ENCODE measurements at places on chromosomes 2 and 18.

- H3K4me3 ChIP-seq: no peak overlapping the region
- H3K27ac ChIP-seq: no peak overlapping the region
- no peaks in the 10 kb centered on the region for H3K27me3 ChIP-seq
- DNase-seq: no peak
Observed at GRCh38 chr2:73043929-73044832, 27.3 kb downstream of the SFXN5 start.

GRCh38 chr18:28999726-29000125, 822.8 kb upstream of the CDH2 start:
- no peak overlapping the region for H3K27ac ChIP-seq
- H3K4me3 ChIP-seq: no peak overlapping the region
- H3K27me3 ChIP-seq: no peaks in the 10 kb centered on the region
- DNase-seq: no peak
- H3K36me3 ChIP-seq: no peaks in the 10 kb centered on the region

GRCh38 chr2:101698844-101699754, 1.6 kb downstream of the MAP4K4 start:
- H3K4me1 ChIP-seq: peaks cover 38% of the 10 kb centered on the region
- H3K27ac ChIP-seq: no peak overlapping the region
- peaks cover 34% of the 10 kb centered on the region for H3K36me3 ChIP-seq
- H3K27me3 ChIP-seq: no peaks in the 10 kb centered on the region
- no peak overlapping the region for H3K4me3 ChIP-seq

DNA sequence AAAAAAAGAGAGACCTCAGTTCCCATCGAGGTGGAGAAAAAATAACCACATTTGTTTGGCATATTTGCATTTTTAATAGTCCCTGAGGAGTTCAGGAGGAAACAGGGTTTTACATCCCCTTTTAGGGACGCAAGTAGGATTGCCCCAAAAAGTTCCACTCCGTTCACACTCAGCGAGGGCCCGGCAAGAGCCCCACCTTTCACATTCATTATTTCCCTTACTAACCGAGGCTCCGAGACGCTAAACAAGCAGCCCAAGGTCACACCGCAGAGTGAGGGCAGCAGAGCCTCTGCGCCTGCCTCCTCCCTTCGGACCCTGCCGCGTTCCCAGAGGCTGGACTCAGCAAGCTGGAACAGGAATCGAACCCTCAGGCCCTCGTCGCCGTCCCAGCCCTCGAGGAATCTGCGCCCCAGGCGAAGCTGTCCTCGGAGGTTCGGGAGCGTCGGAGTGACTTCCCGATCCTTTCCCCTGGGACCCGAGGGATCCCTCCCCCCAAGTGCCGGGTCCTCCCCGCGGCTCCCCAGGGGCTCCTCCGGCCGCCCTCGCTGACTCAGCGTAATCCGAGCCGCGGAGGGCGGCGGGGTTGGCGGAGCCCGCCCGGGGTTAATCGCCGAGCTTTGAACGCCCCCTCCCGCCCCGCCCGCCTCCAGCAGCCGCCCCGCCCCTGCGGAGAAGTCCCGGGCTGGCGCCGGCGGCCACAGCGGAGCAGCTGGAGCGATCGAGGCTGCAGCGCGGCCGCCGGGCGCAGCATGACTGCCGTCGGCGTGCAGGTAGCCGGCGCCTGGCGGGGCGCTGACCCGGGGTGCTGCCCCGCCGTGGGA, at the start of gene TMEM37:
TSS of gene TMEM37 (plus strand) at position 700 of the 821 bp plus-strand sequence. CDS start at position 750, 50 bp downstream.
- peaks cover 21% of the 10 kb centered on the region for H3K27me3 ChIP-seq
- peak within 1 kb of the TSS; percentile 53 for H3K4me3 ChIP-seq
- H3K27ac ChIP-seq: no peak within 1 kb of the TSS
- peaks cover 4% of the 10 kb centered on the region for H3K36me3 ChIP-seq

DNA sequence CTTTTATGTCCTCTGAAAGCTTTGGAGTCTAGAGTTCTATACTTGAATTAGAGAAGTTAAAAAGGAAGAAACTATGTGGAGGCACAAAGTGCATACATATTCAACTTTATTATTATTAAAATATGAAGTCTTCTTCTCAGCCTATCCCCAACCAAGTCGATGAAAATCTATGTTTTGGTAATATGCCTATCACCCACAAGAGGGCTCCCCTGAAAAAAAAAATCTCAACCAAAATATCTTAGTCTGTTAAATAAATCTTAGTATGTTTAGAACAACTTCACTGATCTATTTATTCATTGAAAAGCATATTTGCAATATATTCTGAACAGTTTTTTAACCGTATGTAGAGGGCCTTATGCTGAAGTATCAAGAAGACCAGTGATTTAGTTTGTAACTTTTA, 804.5 kb downstream of the TDRD15 start:
- H3K27ac ChIP-seq: no peak overlapping the region
- H3K27me3 ChIP-seq: no peaks in the 10 kb centered on the region
- no peak for DNase-seq
- no peaks in the 10 kb centered on the region for H3K36me3 ChIP-seq
- no peaks in the 10 kb centered on the region for H3K4me1 ChIP-seq

DNA sequence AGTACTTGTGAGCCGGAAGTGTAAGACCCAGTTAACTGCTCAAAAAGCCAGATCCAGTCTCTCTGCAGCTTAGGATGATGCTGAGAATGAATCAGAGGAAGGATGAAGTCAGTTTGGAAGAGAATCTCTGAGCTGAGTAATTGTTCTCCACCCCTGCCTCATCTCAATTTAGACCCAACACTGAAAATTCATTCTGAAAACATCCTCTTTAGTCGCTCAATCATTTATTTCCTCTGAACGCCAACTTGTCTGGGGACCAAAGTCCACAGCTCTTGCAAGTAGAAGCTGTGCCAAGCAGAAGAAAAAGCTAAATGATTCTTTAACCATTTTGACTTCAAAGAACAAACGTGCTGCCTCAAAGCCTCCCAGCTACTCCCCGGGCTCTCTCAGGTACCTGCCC, 177.1 kb upstream of the KLHL29 start:
- peaks cover 37% of the 10 kb centered on the region for H3K27me3 ChIP-seq
- DNase-seq: no peak
- no peak overlapping the region for H3K4me3 ChIP-seq
- no peak overlapping the region for H3K27ac ChIP-seq
- no peaks in the 10 kb centered on the region for H3K36me3 ChIP-seq

DNA sequence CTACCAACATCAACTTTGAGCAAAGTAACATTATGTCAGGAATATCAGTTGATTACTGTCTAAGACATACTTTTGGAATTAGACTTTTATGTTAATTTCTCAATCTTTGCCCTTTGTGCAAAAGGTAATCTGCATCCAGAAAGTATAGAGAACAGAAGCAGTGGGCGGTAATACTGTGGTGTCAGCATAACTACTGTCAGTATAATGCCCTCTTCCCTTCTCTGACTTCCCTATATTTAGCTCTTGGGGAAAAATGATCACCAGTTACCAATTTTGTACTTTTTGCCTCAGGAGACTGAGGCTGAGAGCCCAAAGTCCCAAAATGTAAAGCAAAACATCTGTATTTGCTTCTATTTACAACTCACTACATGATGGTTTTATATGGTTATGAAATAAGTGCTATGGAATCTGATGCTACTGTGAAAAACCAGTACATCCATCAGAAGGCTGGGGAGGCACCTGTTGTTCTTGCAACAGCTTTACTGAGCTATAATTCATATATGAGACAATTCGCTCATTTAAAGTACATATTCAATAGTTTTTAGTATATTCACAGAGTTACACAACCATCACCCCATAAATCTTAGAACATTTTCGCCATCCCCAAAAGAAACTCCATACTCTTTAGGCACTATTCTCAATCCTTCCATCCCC, 51.3 kb upstream of the CD302 start:
- no peak overlapping the region for H3K4me3 ChIP-seq
- H3K36me3 ChIP-seq: peaks cover 1% of the 10 kb centered on the region
- no peaks in the 10 kb centered on the region for H3K4me1 ChIP-seq
- no peaks in the 10 kb centered on the region for H3K27me3 ChIP-seq
- H3K27ac ChIP-seq: no peak overlapping the region

- peak; percentile 41 for DNase-seq
- peaks cover 89% of the 10 kb centered on the region for H3K4me1 ChIP-seq
- peaks cover 38% of the 10 kb centered on the region for H3K36me3 ChIP-seq
- no peak overlapping the region for H3K4me3 ChIP-seq
- H3K27ac ChIP-seq: no peak overlapping the region
- H3K27me3 ChIP-seq: no peaks in the 10 kb centered on the region
Observed at GRCh38 chr2:222903234-222904220, 42.7 kb downstream of the ACSL3 start.

GRCh38 chr2:233354971-233355574, 779 bp downstream of the DGKD start:
- peak overlapping the region; percentile 77 for H3K4me3 ChIP-seq
- H3K4me1 ChIP-seq: peaks cover 56% of the 10 kb centered on the region
- H3K27ac ChIP-seq: peak overlapping the region; percentile 69
- peaks cover 34% of the 10 kb centered on the region for H3K36me3 ChIP-seq

DNA sequence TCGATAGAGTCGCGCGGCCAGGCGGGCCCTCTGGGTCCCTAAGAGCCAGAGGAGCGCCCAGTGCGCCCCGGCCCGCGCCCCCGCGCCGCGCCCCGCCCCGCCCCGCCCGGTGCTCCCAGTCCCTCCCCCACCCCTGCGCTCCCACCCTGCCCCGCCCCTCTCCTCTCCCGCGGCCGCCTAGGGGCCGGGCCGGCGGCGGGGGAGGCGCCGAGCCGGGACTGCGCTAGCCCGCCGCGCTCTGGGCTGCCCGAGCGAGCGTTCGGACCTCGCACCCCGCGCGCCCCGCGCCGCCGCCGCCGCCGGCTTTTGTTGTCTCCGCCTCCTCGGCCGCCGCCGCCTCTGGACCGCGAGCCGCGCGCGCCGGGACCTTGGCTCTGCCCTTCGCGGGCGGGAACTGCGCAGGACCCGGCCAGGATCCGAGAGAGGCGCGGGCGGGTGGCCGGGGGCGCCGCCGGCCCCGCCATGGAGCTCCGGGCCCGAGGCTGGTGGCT, at the start of gene GPC1:
TSS of gene GPC1 (plus strand) at position 207 of the 491 bp plus-strand sequence. CDS start at position 463, 256 bp downstream.
- H3K4me3 ChIP-seq: peak within 1 kb of the TSS; percentile 75
- peaks cover 21% of the 10 kb centered on the region for H3K4me1 ChIP-seq
- DNase-seq: peak; percentile 77
- peaks cover 14% of the 10 kb centered on the region for H3K27me3 ChIP-seq
- peak within 1 kb of the TSS; percentile 36 for H3K27ac ChIP-seq
